ENCODE measurements at places on chromosomes 7 and 10.
A peak's percentile ranks its signal among the peaks of the same experiment; 100 is the strongest.

GRCh38 chr10:70672165-70673042, at the start of gene ADAMTS14:
ADAMTS14 (plus strand) TSS chr10:70672506; CDS start chr10:70672803, 297 bp downstream.
- peak; percentile 49 for DNase-seq

DNA sequence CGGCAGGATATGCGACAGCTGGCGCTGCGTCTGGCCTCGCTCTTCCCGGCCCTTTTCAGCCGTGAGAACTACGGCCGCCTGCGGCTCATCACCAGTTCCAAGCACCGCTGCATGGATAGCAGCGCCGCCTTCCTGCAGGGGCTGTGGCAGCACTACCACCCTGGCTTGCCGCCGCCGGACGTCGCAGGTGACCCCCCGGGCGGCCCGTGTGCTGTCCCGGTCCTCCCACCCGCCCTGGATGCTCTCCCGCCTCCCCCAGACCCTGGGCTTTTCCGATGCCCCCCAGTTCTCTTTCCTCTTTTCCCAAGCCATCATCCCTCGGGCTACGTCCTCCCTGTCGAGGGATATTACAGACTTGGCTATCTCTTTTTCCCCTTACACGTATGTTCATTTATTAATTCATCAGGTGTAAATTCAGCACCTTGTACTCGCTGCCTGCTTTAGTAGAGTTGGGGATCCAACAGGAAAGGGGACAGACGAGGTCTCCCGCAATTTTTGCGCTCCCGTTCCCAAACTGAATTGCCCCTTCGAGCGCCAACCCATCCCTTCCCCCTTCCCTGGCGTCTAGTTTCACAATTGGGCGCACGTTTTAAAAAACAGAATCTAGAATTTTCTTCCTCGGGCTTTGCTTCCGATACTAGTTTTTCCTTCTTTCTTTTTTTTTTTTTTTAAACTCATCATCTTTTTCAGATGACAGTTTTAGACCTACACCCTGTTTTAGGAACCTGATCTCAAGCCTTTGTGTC, 846 bp downstream of the MINPP1 start:
- peak; percentile 48 for DNase-seq

DNA sequence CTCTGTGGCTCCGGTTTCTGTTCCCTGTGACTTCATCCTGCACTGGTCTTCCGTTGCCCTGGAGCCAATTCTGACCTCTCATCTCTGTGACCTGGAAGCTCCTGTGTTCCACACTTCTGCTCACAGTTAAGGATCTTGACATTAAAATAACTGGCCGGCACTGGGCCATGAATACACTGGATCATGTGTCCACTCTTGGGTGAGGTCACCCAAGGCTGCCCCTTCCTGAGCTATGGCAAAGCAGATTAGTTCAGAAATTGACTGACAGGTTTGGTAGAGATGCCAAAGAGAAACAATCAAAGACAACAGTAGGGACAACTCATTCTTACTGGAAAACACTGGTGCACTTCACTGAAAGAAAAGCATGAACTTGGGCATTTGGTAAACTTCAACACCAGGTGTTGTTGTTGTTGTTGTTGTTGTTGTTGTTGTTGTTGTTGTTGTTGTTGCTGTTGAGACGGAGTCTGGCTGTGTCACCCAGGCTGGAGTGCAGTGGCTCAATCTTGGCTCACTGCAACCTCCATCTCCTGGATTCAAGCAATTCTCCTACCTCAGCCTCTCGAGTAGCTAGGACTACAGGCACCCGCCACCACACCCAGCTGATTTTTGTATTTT, 36.7 kb upstream of the GRID1 start:
- no peak for DNase-seq

- no peak for DNase-seq
Observed at GRCh38 chr10:132523561-132524442, 13.8 kb upstream of the INPP5A start.

DNA sequence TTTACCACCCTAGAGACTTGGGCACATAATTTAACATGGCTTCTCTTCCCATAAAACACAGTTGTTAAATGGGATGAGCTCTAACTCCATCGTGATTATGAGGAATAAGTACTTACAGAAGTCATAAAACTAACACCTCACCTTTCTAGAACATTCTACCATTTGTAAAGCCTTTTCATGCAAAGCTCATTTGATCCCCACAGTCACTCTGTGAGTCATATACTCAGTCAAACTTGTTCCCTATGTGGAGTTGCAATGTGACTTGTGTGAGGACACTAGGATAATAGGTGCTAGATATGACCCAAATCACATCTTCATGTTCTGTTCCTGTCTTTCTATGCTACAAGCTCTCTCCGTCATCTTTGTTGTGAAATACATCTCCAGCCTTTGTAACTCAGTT, 371.7 kb downstream of the WDR11 start:
- no peak for DNase-seq

DNA sequence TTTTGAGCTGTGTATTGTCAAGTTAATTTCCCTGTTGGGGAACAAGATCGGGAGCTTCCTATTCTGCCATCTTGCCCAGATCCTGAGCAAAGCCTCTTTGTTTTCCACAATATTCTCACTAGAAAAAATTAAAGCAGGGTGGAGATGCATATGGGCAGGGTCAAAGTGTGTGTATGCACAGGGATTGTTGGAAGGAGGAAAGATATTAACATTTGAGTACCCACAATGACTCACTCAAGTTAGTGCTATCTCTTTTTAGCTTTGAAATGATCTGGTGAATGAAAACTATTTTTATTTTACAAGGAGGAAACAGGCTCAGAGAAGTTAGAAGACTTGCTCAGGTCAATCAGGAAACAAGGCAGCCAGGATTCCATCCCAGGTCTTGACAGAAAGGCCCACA, 6.7 kb upstream of the BTBD16 start:
- no peak for DNase-seq

GRCh38 chr7:98992076-98992475, 113.7 kb downstream of the TRRAP start:
- DNase-seq, result no peak

DNA sequence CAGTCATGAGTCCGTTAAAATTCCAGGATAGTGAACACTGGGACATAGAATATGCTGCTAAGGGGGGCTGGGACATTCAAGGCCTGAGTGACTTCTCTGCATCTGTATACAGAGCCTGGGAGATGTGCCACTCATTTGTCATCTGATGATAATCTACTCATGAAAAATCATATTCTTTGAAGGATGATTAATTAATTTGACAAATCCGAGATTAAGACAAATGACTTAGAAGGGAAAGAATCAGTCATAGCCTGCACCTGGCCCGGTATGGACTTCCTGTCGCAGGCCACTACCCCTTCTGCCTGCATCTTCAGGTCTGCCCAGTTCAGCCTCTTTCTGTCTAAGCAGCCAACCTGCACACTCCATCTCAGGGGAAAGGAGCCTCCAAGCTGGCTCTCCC, 18.8 kb upstream of the FAM170B start:
- DNase-seq, result no peak

DNA sequence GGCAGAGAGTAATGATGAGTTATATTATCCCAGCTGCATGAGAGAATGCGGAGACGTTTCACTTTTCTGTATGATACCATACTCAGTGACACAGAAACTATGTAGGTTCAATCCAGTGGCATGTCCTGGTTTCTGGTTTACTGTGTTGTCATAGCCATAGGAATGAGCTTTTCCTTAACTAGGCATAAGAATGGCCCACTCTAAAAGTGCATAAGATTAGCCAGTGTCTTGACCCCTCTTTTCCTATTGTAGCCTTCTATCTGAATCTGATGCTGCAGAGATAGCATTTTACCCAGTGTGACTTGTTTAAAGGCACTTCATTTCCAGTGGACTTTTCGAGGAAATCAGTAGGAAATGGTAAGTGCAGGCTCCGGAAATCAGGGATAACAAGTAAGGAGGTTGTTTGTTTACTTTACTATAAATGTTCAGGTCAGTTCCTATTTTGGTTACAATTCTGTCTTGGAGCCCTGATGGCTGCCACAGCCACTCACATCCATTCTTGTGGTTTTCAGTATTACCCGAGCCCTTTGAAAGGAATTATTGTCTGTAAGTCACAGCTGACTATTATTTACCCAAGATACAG, 70.5 kb downstream of the SEMA3A start:
- peak; percentile 8 for DNase-seq

GRCh38 chr10:121457729-121458128, 140.5 kb downstream of the FGFR2 start:
- DNase-seq, result no peak

- DNase-seq, result no peak
Observed at GRCh38 chr7:34361663-34362250, 296.3 kb upstream of the NPSR1 start.

GRCh38 chr10:103449208-103450144, 2.7 kb downstream of the CALHM2 start:
- no peak for DNase-seq

GRCh38 chr10:97060441-97061084, 125.2 kb downstream of the SLIT1 start:
- no peak for DNase-seq

- DNase-seq, result peak; percentile 11
Observed at GRCh38 chr10:14126697-14127440, 203.9 kb downstream of the FRMD4A start.

- DNase-seq, result no peak
Observed at GRCh38 chr10:107139237-107139636, 25.3 kb downstream of the SORCS1 start.

DNA sequence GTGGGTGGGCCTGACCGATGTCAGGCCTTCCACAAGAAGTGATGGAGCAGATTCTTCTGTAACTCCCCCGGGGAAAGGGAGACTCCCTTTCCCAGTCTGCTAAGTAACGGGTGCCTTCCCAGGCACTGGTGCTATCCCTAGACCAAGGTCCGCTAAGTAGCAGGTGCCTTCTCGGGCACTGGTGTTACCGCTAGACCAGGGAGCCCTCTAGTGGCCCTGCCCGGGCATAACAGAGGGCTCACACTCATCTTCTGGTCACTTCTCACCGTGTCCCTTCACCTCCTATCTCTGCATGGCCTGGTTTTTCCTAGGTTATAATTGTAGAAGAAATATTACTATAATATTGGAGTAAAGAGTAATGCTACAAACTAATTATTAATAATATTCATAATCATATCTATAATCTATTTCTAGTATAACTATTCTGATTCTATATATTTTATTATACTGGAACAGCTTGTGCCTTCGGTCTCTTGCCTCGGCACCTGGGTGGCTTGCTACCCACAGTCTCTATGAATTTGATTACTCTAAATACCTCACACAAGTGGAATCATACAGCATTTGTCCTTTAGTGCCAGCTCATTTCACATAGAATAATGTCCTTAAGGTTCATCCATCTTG, 1378.7 kb downstream of the XPNPEP1 start:
- peak; percentile 2 for DNase-seq

GRCh38 chr10:74189999-74190421, 39.0 kb downstream of the ADK start:
- DNase-seq, result peak; percentile 50

GRCh38 chr7:25087855-25088254, 37.2 kb downstream of the CYCS start:
- no peak for DNase-seq

GRCh38 chr7:36130236-36130945, 22.7 kb upstream of the EEPD1 start:
- no peak for DNase-seq

GRCh38 chr10:82883603-82884002, 1008.6 kb downstream of the NRG3 start:
- no peak for DNase-seq

DNA sequence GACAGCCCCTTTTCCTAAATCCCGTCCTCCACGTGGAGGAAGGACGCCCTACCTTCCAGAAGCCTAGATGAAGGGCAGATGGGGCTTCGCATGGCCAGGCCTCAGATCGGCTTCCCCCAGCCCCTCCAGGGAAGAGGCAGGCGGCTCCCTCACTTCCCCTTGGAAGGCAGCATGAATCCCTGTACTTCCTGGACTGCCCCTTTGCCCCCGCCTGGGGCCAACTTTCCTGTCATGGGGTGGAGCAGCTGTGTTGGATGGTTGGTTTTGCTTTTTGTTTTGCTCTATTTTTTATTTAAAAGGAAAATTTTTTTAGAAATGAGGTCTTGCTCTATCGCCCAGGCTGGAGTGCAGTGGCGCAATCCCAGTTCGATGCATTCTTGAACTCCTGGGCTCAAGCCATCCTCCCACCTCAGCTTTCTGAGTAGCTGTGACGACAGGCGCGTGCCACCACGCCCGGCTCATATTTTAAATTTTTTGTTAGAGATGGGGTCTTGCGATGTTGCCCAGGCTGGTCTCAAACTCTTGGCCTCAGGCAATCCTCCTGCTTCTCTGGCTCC, 27.2 kb downstream of the GTF2IRD1 start:
- no peak for DNase-seq

DNA sequence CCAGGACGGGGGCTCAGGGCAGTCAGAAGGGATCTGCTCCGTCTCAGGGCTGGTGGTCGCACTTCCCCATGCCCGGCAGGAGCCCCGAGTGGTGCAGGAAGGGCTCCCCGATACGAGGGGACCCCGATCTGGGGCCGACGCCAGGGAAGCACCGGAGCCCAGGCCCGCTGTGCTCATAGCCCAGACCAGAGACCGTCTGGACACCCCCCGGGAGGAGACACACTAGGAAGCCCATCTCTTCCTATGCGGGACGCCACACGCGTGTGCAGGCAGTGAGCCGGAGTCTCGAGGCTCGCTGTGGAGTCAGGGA, 39.7 kb upstream of the PDGFA start:
- DNase-seq, result no peak

GRCh38 chr7:3294432-3295100, 6.5 kb upstream of the SDK1 start:
- DNase-seq, result no peak

GRCh38 chr10:124359336-124359832, 59.3 kb downstream of the OAT start:
- no peak for DNase-seq

- DNase-seq, result no peak
Observed at GRCh38 chr7:150413640-150414081, 34.5 kb downstream of the ZNF775 start.

DNA sequence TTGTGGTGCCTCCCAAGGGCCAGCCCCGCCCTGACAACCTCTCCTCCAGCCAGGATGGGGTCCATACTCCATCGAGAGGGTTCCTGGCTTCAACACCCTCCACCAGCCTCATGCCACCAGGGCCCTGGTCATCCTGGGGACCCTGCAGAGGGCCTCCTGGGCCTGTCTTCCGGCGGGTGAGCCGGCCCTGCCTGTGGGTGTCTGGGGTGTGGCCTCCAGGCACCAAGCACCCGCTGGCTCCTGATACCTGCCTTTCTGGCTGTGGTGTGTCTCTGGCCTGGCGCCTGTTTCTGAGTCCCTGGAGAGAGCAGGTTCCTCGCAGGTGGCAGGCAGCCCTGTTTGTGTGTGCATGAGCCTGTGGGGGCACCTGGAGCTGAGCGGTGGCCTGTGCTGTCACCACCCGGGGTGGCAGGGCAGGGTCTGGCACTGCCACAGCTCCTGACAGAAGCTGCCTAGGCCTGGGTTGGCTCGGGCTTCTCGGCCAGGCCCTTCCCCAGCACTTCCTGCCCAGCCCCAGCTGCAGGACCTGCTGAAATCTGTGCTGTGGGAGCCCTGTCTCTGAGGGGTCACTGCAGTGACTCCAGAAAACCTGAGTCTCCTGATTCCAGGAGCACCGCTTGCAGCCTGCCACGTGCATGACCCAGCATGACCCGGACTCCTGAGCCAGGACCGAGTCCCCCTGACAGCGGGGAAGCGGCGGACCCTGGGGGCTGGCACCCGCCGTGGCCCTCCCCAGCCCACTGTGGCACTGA, 18.4 kb downstream of the ADAM8 start:
- no peak for DNase-seq

- no peak for DNase-seq
Observed at GRCh38 chr10:71873582-71874211, 22.6 kb upstream of the PSAP start.

GRCh38 chr7:41977151-41977651, 259.8 kb downstream of the GLI3 start:
- DNase-seq, result peak; percentile 43

- no peak for DNase-seq
Observed at GRCh38 chr7:159121068-159121467, 23.6 kb downstream of the VIPR2 start.
